A172 (cell line): ENCODE measurements at places on chromosomes 7 and 10.
A peak's percentile ranks its signal among the peaks of the same experiment; 100 is the strongest.

DNA sequence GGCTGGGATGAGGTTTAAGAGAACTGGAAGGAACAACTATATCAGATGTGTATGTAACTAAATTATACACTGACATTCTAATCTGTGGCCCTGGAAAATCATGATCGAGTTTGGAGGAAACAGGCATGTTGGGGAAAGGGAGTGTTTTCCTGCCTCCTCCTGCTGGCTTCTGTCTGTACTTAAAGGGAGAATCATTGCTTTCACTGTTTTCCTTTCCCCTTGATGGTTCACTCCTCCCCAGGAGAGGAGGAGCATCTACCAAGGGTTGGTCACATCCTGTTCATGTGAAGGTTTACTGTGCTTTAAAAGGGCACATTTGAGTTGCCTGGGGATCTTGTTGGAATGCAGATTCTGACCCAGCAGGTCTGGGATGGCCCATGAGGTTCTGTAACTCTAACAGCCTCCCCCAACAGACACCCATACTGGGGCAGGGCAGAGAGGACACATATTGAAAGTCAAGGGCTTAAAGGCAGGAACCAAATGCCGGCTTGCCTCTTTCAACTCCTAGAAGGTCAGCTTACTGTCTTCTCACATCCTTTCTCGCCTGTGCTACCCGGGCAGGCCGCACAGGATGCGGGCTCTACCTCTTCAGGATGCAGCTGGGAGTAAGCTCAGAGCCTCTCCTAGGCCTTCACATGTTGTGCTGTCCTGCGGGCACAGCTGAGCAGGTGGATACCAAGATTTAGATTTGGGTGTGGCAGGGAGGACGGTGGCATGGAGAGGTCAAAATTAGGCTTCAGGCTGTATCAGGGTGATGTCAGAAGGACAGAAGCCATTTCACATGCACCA lies 694.8 kb downstream of the KCNMA1 start:
- DNase-seq = peak; percentile 4

GRCh38 chr10:58180666-58181065 lies 87.0 kb downstream of the IPMK start:
- no peak for DNase-seq

- DNase-seq = no peak
Observed at GRCh38 chr10:120931423-120931822, 80.3 kb downstream of the WDR11 start.

DNA sequence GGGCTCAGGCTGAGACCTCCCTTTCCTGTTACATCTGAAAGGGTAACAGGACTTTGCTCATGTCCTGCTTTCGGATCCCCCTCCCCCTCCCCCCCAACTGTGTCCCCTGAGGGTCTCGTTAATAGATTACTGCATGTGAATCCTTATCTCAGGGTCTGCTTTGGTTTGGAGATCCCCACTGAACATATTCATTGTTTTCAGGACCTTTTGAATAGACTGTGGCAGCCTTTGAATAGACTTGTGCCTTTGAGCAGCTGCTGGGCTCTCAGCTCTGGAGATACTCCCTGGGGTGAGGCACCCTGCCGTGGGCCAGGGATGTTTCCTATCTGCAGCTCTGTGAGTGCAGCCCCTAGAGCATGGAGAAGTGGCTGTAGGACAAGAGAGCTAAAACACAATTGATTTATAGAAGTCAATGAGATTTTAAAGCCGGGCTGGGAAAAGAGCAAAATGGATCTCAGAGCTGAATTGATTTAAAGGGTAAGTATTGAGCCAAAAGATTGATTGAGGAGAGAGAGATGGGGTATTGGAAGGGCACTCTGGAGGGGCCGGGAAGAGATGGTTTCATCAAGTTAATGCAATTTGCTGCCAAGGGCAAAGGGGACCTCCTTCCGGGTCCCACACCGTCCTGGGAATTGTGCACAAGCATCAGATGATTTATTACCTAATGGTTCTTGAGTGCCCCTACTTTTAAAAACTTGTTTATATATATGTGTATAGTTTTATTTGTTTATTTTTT lies 9.9 kb downstream of the ARHGAP22 start:
- DNase-seq = no peak

GRCh38 chr10:62018131-62018911 lies 116.8 kb downstream of the ARID5B start:
- DNase-seq = no peak

GRCh38 chr7:20602306-20602705 lies 13.2 kb upstream of the ABCB5 start:
- peak; percentile 37 for DNase-seq

DNA sequence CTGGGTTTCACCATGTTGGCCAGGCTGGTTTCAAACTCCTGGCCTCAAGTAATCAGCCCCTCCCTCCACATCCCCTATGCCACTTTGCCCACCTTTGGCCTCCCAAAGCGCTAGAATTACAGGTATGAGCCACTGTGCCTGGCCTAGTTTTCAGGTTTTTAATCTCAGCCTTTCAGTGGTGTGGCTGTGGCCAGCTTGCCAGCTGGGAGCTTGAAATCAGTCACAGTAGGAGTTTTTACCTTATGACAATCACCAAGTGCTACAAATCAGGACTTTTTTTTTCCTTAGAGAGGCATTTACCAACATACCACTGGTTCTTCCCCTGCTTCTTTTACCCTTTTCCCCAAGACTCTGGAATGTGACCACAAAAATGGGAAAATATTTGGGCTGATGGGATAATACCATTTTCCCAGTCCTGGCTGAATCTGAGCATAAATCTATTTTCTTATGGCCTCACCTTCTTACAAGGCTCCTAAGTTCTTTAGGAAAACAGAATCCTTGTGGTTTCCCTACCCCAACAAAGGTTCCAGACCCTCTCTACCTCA lies 6.2 kb downstream of the STEAP4 start:
- DNase-seq = peak; percentile 38

DNA sequence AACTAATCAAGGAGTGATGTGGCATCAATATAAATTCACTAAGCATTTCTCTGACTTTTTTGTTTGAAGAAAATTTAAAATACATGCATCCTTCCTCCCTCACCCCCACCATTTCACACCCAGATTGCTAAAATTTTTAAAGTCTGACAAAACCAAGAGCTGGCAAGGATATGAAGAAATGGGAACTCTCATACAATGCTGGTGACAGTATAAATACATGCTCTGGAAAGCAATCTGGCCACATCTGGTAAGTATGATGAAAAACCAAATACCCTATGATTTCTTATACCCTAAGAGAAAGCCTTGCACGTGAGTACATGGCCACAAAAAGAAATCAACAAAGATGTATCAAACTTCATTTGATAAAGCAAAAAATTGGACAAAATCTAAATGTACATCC lies 31.2 kb downstream of the P4HA1 start:
- no peak for DNase-seq

DNA sequence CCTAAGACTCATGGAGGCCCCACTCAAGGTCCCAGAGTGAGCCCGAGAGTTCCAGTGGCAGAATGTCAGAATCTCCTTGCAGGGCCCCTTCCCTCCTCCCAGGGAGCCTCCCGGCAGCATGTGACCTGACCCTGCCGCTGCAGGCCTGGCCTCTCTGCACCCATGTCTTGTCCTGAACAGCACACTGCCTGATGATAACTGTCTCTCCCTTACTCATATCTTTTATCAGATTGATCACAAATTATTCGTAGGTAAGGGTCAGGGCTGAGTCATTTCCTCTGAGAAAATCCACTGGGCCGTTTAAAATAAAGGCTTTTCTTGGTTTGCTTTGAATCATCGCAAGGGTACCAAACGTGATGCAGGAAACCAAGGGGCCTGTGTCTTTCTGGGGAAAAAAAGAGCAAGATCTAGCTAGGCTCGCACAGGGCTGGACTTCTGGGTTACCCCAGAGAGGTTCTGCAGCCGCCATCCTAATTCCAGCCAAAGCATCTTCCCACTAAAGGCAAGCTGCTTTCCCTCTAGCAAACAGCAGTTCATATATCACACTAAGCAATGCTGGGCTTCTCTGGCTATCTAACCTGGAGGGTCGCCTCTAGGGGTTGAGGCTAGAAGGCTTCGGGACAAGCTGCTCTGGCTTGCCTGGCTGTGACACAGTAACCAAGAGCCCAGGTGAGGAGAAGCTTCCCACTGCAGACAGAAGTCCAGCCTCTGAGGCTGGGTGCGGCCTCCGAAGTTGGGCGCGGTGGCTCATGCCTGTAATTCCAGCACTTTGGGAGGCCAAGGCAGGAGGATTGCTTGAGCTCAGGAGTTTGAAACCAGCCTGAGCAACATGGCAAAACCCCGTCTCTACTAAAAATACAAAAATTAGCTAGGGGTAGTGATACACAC lies 104.9 kb downstream of the SPDYE5 start:
- DNase-seq = peak; percentile 90

GRCh38 chr10:132398566-132398991 lies 1.6 kb downstream of the PWWP2B start:
- DNase-seq = no peak
